K562 (cell line): ENCODE measurements at places on chromosomes 2 and 18.

DNA sequence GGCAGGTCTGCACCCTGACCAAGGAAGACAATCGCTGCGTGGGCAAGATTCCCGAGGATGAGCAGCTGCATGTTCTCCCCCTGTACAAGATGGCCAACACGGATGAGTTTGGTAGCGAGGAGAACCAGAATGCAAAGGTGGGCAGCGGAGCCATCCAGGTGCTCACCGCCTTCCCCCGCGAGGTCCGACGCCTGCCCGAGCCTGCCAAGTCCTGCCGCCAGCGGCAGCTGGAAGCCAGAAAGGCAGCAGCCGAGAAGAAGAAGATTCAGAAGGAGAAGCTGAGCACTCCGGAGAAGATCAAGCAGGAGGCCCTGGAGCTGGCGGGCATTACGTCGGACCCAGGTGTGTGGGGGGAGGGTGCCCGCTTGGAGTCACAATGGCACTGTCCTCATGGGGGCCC lies 48.4 kb downstream of the BOLA3 start:
- no peak for DNase-seq

DNA sequence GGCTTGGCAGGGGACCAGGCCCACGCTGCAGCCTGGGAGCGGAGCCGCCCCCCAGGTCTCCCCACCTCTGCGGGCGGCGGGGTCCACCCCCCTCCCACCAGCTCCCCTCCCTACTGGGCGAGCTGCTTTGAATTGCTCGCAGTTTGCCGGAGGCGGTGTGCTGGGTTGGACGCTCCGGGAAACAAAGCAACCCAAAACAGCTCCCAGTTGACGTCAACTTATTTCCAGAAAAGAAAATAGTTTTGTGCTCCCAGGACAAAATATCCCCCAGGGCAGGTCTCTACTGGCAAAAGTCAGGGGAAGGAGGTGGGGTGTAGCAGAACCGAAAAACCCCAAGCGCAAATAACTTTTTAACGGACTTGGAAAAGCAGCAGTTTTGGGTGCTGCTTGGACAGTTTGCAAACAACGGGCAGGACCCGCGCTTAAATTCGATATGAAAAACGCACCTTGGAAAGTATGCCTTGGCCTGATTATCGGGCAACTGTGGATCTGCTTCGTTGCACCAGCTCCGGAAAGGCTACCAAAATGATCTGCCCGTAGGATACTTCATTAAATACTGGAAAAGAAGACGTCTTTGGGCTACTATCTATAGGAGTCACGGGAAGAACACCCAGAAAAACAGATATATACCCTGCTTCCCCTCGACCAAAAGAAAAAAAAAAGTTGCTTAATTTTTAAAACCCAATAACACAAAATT lies 2.8 kb upstream of the KCTD1 start:
- no peak for DNase-seq

GRCh38 chr2:144476682-144477081 lies 43.2 kb downstream of the ZEB2 start:
- DNase-seq = no peak

- no peak for DNase-seq
Observed at GRCh38 chr2:159065891-159066290, 97.5 kb downstream of the TANC1 start.

DNA sequence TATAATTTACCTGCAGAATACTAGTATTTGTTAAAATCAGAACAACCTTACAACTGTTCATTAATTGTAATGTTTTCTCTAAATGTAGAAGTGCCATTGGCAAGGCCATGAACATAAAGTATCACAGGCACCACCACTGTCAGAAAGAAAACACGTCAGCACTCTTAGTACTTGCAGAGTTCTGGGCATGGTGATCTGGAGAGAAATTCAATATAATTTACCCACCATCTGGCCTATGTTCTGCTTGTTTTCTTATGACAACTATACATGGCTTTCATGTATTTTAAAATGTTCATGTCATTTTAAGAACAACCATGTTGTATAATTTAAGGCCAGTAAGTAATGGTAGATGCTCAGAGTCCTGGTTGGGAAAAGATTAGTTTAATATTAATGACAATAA lies 114.2 kb upstream of the SULT1C3 start:
- no peak for DNase-seq

GRCh38 chr2:220835583-220835982 lies 736.5 kb downstream of the EPHA4 start:
- DNase-seq = no peak

DNA sequence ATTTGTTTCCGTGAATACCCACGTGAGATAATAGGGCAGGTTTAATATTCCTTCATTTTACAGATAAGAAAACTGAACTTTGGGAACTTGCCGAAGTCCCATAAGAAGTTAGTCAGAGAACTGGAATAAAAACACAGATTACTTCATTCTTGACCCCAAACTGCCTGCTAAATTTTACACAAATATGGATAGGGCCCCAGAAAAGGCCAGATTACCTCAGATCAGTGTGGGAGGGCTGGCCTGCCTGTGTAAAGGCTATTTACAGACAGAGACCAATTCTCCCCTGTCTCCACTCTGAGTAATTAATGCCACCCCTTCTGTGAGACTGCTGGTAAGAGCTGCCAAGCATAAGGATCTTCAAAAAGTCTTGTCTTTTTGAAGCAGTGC lies 139.2 kb downstream of the MGAT5 start:
- DNase-seq = no peak

- DNase-seq = no peak
Observed at GRCh38 chr2:175871331-175872004, 130.6 kb downstream of the LNPK start.

- DNase-seq = peak; percentile 23
Observed at GRCh38 chr2:38260469-38260868, 116.6 kb downstream of the ATL2 start.

DNA sequence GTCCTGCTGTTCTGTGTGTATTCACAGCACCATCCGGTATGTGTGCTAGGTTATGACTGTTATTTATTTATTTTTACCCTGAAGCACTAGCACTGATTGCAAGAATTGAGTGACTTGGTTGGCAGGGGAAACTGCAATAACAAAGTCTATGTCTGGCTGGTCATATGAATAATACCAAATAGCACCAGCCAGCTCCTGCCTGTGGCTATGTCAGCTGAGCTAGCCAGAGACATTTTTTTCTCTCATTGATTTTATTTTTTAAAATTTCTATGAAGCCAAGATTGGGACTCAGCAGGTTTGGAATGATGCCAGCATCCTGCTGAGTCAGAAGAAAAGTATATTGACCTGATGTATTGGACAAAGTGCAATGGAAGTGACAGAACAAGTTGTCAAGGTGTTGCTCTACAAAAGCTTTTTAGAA lies 188.5 kb upstream of the CDH2 start:
- DNase-seq = no peak

DNA sequence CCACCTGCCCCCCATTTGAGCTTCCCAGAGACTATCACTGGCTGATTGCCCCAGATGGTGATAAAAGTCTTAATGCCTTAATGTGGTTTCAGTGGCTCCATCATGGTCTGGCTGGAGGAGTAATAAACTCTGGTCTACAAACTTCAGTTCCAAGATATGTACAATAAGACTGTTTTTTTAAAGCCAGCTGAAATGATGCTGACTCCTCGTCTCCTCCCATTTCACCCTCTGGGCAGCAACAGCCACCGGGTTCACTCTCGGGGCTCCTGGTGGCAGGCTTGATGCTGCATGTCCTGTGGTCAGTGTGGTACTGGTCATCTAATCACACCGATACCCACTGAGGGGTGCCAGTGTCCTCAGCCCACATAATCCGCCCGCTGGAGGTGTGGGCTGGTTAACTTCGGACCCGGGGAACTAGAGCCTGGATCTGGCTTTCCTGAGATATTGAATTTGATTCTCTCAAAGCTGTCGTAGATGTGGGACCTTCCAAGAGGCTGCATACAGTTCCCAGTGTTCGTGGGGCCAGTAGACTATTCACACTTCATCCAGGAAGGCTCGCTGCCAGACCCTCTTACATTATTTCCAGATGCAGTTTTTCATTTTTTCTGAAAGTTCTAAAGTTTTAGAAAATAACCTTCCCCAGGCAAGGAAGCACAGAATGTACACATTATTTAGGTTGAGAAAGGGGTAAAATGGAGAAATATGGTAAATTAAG lies 95.3 kb downstream of the GALR1 start:
- no peak for DNase-seq
